ENCODE measurements at places on chromosomes 1 and 21.

DNA sequence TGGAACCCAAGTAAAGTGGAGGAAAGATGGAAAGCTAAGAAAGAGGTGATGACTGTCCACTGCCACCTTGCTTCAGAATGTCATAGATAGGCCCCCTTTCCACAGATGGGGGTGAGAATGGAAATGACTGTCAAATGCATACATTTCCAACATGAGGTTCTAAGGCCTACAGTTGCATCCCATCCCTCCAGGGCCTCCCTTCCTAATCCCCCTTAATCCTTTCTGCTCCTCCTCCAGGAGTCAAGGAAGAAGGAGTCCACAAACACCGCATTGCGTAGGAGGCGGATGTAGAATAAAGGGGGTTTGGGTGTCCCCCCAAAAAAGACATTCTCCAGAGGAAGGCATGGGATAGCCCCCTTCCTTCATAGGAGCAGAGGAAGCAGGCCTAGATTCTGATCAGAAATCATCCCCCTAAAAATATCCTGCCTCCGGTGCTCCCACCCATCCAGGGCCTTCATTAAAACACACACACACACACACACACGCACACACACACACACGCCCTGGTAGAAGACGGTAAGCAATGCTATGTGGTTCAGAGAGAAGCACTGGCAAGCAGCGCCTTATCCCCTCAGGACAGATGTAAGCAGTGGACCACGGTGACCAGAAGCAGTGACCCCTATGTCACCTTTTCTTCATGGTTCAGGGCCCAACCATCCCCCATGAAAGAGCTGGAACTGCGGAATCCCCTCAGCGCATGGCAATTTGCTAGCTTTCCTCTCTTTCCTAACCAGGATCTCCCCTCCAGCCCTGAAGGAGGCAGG lies 2.0 kb downstream of the SV2A start:
- no peak for DNase-seq

DNA sequence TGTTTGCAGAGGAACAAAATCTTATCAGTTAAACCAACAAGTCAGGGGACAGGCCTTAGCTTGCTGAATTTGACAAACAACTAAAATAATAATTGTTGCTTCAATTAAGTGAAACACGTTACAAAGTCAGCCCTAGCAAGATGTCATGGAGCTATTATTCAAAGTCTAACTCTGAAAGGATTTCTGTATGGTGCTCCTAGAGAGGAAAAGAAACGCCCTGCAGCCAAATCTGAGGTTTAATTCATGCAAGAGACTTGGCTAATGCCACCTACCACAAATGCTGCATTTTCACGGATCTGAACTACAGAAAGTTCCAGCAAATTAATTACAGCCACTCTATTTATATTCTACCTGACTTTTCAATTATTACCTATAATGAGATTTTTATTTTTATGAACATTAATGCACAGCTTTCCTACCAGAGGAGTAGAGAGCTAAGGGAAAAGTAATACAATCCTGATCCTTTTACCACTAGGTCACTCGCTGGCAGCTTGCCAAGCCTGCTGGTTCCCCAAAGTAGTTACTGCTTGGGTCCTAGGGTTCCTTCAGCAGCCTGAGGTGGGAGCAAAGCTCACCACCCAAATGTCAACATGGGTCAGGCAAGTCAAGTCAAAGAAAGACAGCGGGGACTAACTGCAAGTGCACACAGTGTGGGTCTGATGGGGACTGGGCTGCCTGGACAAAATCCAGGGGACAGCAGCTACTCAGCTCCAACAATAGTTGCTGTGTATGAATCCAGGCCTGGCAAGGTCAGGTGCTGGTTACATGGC lies 8.5 kb downstream of the COLGALT2 start:
- DNase-seq: no peak

DNA sequence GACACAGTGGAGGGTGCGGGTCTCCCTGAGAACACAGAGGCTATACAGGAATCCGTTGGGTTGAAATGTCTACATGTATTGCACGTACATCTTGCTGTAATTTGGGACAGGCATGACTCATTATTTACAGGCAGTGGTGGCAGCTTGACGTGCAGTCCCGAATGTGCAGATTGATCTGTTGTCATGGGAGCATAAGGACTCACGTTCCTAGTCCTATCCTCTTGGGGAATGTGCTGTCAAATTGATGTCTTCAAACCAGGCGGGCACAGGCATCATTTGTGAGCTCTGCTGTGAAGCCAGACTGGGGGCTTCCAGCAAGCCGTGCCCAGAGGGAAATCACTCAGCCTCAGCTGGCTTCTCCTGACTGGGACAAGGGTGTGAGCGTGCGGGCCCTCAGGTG lies 40.5 kb downstream of the S100B start:
- DNase-seq: no peak

GRCh38 chr1:36752431-36752830 lies 269.7 kb upstream of the CSF3R start:
- no peak for DNase-seq

GRCh38 chr1:89698020-89698560 lies 65.2 kb downstream of the LRRC8C start:
- DNase-seq: no peak

DNA sequence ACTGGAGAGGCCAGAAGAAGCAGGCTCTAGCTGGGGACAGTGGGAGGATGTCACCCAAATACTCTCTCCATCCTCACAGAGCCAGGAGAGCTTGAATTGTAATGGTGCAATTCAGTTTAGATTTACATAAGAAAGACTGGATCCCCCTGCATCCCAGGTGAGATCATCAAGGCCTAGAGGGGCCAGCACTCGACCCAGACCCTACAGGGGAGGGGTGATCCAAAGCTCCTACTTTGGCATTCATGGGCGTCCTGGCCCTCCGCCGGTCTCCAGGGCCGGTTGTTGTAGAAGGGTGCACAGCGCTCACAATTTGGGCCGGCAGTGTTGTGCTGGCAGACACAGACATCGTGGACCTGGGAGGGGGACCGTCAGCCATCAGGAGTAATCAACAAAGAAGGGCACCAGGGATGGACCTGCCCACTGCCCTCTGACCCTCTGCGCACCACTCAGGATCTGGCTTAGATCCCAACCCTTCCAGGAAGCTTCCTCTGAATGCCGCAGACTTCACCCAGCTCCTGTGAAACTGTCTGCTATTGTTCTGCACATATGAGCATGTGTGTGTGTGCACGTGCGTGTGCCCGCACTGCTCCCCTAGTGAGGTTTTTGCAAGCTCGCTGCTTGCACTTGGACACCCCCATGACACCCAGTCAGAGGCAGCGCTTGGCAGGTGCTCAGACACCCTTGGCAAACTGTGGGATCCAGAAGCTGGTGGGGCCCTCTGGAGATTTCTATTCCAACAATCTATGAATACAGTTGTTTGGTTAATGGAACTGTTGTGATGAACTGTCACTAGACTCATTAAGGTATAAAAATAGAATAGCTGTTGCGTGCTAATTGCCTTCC lies 21.6 kb downstream of the LAMB3 start:
- DNase-seq: no peak

- no peak for DNase-seq
Measured at GRCh38 chr1:160158031-160158430, 6.6 kb downstream of the ATP1A4 start.

- no peak for DNase-seq
Measured at GRCh38 chr1:205578780-205579571, 52.8 kb downstream of the ELK4 start.

DNA sequence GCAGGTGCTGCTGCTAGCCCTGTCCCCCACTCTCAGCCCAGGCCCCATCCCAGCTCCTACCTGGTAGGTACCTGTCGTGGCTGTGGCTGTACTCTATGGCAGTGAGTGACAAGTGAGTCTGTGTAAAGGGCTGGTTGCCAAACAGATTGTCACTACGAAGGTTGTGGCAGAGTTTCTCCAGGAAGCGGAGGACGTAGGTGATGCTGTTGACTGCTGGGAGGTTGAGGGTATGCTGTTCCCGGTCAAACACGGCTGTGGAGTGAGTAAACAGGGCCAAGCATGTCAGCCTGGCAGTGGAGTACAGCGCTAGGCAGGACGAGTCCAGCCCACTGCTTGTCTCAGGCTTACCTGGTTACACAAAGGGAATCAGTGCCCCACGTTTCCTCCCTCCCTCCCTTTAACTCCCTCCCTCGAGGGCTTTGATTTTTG lies 24.8 kb upstream of the SLFNL1 start:
- DNase-seq: no peak

DNA sequence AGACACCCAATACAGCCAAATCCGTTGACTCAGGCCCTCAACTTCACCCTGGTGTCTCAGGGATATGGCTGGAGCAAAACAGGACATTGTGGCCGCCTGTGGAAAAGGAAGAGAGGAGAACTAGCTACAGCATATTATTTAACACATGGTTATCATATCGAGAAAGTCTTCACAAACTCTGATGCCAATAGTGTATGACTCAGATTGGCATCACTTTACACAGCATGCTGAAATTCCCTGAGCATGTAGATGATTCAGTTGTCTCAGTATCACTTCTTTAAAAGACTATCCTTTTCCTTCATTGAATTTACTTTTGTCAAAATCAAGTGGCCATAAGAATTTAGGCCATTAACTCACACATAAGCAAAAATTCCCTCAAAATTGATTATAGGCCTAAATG lies 20.1 kb downstream of the HSD3B2 start:
- no peak for DNase-seq

DNA sequence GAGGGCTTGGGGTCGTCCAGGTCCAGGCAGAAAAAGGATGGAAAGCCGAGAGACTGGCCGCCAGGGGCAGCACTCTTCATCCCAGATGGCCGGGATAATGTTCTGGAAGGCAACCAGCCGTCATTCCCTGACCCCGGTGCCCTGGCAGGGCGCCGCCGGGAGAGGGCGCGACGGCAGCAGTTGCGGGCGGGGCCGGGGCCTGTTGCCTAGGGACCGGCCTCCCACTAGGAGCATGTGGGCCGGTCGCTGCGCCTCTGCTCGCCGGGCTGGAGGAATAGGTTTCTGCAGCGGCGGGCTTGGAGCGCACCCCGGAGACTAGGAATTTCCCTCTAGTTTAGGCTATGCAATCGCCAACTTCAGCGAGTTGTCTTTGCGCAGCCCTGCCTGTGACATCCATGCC lies 11.0 kb downstream of the DMRTB1 start:
- peak; percentile 60 for DNase-seq
